ENCODE measurements at places on chromosomes 11 and 22.

DNA sequence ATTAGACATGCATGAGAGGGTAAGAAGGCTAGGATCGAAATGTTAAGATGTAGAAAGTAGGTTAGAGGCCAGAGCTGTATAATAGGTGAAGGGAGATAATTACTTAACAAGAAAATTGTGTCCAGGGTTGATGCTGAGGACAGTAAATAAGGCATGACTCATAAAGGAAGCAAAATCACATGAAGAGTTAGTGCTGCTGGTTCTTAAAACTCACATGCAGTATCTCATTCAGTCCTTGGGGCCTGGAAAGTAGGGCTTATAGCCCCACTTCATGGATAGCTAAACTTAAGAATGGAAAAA, 130.2 kb downstream of the NCAM1 start:
- DNase-seq = no peak

- DNase-seq = no peak
These were observed 381.3 kb downstream of the CTTN start for GRCh38 chr11:70779433-70780245.

- DNase-seq = no peak
These were observed 111.8 kb downstream of the OSBP2 start for GRCh38 chr22:30806391-30806861.

DNA sequence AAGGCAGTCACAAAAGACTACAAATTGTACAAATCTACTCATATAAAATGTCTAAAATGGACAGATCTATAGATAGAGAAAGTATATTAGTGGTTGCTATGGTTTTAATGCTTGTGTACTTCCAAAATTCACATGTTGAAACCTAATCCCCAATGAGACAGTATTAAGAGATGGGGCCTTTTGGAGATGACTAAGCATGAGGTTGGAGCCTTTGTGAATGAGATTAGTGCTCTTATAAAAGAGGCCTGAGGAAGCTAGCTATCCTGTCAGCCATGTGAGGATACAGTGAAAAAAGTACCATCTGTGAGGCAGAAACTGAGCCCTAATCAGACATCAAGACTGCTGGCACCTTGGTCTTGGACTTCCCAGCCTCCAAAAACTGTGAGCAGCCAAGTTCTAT, 82.6 kb downstream of the CYP2R1 start:
- DNase-seq = no peak

DNA sequence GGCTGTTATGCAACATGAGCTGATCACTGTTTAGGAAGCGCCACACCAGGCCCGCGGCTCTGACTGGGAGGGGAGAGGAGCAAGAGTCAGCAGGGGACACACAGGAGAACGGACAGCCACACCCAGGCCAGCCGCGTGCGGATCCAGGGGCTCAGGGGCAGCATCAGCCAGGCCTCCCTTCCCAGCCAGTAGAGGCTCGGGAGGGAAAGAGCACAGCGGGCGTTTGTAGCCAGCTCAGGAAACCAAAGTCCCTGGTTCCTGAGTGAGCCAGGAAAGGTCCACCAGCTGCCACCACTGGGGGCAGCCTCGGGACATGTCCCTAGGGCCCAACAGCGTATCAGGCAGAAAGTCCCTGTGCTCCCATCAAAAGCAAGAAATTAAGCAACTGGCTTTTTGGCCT, 71.8 kb upstream of the PITPNB start:
- peak; percentile 81 for DNase-seq

GRCh38 chr11:117052196-117053149, 45.8 kb downstream of the SIK3 start:
- no peak for DNase-seq

DNA sequence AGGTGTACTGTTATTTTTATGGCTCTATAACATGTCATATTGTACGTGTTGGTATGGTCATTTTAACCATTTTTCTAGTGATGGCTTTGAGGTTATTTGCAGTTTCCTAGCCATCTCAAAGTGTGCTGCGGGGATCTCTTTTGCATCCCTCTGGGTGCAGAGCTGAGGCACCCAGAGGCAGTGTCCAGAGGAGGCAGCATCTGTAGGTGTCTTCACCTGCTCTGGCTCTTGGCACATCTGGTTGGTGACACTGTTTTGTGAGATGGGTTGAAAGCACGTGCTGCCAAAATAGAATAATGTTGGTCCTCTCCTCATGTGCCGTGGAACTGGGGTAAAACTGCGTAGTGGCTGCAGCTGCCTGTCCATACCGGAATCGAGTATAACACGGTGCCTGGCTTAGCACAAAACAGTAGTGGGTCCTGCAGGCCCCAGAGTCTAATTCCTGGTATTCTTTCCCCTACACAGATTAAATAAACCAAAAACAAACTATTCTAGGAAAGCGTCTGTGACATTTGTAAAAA, 12.9 kb downstream of the NEAT1 start:
- peak; percentile 40 for DNase-seq

- DNase-seq = no peak
These were observed 250.0 kb downstream of the DYNC2H1 start for GRCh38 chr11:103359216-103359615.

DNA sequence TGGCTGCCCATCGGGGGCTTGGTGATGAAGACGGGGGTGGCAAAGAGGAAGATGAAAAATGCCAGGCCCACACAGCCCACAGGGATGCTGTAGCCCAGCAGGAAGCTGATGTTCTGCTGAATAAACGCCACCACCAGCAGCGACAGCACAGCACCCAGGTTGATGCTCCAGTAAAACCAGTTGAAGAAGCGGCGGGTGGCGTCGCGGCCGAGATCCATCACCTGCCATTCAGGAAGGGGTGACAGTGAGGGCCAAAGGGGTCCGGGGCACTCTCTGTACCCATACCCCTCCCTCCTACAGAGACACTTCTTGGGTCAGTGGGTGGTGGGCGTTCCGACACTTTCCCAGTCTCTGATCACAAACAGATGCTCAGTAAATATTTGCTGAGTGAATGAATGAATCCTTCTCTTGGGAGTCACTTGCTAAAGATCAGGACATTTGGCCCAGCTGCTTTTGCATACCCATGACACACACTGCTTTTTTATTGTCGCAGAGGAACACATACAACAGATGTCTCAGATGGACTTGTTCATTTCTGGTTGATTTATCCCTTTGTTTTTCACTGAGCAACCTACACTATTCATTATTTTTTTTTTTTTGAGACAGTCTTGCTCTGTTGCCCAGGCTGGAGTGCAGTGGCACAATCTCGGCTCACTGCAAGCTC, 5.2 kb downstream of the SLC15A3 start:
- peak; percentile 11 for DNase-seq

GRCh38 chr11:68692871-68693483, 8.6 kb downstream of the GAL start:
- DNase-seq = no peak

DNA sequence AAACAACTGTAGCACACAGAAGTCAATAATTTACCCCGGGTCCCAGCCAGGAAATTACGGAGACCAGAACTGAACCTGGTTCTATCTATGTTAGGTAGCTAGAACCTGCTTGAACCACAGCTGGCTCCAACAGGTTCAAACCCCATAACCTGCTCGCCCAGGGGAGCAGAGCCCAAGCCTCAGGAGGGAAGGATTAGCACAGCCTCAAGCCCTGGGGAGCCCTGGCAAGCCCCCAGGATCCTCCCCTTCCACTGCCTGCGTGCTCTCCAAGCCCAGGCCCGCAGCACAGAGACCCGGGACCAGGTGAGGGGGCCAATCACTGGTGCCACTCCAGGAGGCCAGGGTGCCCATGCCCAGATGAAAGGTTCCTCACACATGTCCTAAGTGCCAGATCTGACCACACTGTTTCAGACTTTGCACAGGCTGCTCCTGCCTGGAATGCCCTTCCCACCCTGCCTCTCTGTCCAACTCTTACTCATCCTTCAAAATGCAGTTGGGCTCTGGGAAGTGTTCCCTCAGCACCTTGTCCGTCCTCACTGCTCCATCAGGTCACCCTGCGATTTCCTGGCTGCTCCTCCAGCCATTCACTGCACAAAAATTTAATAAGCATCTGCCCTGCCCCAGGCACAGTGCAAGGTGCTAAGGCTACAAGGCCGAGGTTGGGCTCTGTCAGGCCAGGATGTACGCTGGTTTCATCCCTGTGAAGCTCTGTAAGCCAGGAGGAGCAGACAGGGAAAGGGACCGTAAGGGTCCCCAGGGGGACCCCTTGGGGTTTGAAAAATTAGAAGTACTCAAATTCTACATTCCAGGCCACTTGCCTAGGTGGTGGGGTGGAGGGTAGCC, 32.2 kb downstream of the ARRB1 start:
- peak; percentile 48 for DNase-seq

GRCh38 chr22:27213294-27213693, 555.9 kb downstream of the MIAT start:
- no peak for DNase-seq

- DNase-seq = peak; percentile 89
These were observed at the start of gene STX3 for GRCh38 chr11:59754859-59755700. Gene STX3 (plus strand): TSS chr11:59755376. CDS start chr11:59755606, 230 bp downstream.

- peak; percentile 60 for DNase-seq
These were observed 1.6 kb upstream of the KMT2A start for GRCh38 chr11:118434553-118435289.

DNA sequence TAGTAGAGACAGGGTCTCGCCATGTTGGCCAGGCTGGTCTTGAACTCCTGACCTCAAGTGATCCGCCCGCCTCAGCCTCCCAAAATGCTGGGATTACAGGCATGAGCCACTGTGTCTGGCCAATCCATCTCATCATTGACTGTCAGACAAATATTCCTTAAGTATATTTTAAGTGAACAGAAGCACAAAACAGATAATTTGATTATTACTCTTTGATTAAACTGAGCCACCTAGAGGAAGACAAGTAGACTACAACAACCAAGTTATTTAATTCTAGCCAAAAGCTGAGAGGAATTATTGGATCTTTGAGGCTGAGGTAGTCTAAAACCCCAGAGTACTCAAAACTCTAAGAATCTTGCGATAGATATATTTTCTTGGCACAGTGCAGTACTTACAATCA, 1.2 kb downstream of the ACRV1 start:
- no peak for DNase-seq

DNA sequence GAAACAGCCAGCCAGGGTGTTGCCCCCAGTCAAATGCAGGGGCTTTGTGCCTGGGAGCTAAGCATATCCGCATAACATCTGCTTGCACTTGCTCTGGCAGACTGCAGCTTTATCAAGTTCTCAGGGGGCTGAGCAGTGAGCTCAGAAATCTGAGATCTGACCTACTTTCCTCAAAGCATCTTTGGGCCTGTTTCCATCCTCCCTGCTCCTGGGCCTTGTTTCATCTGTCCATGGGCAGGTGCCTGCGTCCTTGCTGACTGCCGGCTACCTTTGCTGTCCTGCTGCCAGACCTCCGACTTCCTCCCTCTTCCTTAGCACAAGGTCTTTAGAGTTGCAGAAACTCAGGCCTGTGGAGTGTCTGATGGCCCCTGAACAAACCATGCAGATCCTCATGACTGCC, 131.2 kb upstream of the B3GAT1 start:
- DNase-seq = no peak

GRCh38 chr11:8362899-8363298, 99.2 kb upstream of the LMO1 start:
- no peak for DNase-seq

DNA sequence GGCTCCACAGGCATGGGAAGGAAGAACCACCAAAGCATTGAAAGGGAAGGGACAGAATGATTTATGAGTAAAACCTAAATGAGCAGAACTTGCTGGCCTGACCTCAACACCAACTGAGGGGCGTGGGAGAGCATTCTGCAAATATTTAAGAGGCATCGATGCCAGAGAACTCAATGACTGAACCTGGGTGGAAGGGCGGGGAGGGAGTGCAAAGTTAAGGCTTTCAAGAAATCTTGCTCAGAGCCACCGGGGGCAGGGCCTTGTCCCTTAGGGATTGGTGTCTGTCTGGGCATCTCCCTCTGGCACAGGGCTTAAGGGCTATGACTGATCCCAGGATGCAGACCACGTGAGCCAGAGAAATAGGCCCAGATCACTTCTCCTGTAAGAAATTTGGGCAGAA, 137.1 kb downstream of the ADAMTS15 start:
- DNase-seq = peak; percentile 58

DNA sequence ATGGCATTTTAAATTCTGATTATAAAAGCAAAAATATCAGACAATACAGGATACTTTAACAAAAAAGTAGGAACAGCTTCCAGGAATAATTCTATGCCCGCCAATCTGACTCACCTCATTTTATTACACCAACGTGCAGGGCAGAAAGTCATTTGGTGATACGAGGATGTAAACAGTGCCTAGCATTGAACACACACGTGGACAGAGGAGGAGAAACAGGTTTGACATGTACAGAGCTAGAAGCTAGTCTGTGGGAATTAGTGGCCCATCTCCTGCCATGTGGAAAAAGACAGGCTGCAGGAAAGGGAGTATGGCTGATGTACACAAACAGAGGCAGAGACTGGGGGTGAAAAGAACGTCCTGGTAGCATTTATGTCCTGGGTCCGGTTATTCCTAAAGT, 9.0 kb upstream of the SPINDOC start:
- no peak for DNase-seq

GRCh38 chr11:134350381-134350780, 18.6 kb downstream of the GLB1L2 start:
- DNase-seq = no peak

DNA sequence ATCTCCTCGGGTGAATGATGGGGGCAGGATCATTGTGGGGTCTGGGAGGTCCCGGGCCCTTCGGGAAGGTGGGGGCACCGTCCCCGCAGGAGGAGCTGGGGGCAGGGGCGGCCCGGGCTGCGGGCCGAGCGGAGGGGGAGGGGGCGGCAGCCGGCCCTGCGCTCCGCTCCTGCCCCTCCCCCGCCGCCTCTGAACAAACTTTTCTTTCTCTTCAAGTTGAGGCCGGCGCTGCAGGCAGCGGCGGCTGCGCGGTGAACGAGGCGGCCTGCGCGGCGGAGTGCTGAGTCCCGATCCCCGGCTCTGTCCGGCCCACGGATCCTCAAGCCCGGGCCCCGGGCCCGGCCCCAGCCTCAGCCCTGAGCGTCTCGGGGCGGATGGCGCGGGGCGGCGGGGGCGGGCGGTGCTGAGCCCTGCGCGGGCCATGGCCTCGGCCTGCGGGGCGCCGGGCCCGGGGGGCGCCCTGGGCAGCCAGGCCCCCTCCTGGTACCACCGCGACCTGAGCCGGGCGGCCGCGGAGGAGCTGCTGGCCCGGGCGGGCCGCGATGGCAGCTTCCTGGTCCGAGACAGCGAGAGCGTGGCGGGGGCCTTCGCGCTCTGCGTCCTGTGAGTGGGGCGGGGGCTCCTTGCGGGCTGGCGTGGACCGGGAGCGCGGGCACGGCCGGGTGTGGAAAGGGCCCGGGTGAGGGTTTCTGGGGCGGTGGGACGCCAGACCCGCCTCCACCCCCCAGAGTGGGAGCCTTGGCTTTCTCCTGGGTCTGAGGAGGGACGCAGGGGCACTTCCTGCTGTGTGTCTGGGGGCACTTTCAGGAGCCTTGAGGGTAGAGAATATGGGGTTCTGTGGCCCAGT, at the start of gene INPPL1:
TSS of gene INPPL1 (plus strand) at position 204 of the 847 bp plus-strand sequence. CDS start at position 422, 218 bp downstream.
- DNase-seq = no peak

DNA sequence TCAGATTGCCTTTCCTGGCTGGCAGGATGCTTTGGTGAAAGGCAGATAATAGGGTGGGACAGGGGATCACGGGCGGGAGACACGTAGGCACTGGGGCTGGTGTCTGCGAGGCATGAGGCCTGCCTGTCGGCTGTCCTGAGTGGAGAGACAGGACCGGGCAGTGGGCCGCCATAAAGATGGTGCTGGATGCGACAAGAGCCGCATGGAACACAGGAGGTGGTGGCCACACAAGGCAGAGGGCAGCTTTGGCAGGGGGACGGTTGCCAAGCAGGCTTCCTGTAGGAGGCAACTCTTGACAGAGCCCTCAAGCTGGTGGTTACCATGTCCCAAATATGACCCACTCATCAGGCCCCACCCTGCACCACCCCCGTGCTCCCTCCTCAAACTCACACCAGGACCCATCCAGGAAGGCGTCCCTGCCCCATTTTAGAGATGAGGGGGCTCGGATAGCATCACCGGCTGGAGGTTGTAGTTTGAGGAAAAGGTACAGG, 4.9 kb upstream of the PPARA start:
- DNase-seq = no peak

Data from right cardiac atrium (tissue), 5 donors.